ENCODE measurements at places on chromosomes 2 and 18.

GRCh38 chr2:171367692-171368091, 66.1 kb downstream of the METTL8 start:
- no peak for DNase-seq

DNA sequence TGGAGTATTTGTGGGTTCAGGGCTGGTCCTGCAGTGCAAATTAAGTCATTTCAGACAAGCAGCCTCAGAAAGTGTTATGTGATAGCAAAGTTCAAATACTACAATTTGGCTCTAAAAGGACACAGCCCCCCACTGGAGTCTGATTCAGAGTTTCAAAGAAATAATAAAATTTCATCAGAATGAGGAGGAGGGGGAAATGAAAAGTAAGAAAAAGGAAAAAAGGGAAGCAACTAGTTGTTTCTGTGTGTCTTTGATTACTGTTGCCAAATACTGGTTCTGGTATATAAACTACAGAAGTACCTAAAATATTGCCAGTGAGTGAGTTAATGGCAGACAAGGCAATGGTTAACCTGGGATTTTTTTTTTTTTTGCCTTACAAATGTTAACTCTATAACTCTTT, 773.9 kb downstream of the BCL11A start:
- peak; percentile 52 for DNase-seq

DNA sequence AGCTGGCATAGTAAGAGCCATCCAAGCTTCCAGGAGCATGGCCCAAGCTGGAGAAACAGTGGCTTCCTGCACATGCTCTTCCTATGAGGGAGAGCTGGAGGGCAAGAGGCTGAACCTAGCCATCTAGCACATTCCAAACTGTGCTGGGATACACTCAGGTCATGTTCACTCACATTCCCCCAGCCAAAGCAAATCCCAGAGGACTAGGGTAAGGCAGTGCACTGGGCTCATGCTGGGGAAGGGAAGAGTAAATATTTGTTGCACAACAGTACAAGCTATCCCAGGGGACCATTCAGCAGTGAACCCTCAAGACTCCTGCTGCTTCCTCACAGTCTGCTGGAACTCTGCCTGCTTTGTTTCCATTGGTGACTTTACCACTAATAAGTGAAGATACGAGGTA, 20.7 kb upstream of the GYPC start:
- peak; percentile 81 for DNase-seq

DNA sequence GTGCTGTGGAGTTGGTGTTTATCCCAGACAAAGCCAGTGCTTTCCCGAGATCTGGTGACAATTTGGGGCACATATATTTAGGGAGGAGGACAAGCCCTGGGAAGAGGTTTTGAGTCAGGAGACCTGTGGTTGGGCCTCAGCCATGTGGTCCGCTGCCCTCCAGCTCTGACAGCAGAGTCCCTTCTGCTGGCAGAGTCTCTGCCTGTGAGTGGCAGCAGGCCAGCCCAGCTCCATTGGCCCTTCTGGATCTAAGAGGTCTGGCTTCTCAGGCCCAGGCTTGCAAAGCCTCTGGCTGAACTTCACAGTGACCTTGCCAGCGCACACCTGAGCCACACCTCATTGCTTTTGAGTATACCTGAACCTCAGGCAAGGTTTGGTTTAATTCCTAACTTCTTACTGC, 115.3 kb downstream of the BCL2L11 start:
- DNase-seq, result no peak

- DNase-seq, result no peak
Measured at GRCh38 chr2:135230150-135230549, 178.1 kb downstream of the RAB3GAP1 start.

DNA sequence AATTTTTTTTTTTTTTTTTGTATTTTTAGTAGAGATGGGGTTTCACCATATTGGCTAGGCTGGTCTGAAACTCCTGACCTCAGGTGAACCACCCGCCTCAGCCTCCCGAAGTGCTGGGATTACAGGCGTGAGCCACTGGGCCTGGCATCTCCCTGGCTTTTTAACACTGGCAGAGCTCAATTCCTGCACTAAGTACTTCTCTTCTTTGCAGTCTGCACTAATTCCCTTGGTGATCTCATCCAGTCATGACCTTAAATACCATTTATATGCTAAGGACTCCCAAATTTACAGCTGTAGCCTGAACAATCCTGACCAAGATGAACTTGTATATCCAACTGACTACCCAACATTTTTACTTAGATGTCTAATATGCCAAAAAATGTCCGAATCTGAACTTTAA, 10.2 kb downstream of the PREPL start:
- no peak for DNase-seq

DNA sequence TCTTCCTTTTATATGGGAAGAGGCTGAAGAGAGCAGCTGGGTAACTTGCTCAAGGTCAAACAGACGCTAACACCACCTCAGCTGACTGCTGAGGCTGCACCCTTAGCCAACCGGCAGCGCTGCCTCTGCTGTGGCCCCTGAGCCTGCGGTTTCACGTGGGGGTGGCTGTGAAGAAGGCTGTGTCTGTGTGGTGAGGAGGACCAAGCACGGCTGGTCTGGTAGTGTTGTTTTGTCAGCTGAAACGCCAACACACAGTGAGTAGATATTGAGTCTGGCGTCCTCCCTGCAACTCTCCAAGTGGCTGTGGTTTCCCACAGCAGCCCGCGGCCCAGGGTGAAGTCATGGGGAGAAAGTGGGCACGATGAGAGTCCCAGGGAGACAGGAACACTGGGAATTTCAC, 69.6 kb downstream of the THNSL2 start:
- peak; percentile 93 for DNase-seq

DNA sequence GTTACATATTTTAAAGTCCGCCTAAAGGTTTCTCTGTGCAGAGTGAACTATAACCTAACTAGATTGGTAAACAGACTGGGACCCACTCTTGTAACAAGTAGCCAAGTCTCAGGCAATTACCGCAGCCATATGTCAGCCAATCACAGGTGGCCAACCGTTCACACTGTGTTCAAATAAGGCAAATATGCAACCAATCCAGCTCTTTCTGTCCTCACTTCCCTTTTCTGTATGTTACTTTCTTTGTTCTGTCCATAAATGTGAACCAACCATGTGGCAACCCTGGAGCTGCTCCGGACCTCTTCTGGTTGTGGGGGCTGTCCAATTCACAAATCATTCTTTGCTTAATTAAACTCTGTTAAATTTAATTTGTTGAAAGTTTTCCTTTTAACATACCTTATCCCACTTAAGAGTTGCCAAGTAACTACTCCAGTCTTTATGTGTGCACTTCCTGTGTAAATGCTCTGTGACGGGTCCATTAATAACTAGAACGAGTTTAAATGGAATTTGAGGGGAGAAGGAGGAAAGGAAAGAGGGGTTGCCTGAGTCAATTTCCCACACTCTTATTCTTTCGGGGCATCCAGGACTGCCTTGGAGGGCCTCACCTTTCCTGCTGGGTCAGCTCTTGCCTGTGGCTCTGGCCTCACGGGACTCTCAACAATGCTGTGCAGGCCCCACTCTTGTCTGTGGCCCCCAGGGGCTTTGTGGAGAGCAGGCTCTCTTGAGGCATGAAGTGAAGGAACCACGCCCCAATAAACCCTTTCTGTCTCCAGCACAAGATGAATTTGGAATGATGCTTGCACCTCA, 6.6 kb upstream of the RPL37A start:
- peak; percentile 99 for DNase-seq

- no peak for DNase-seq
Measured at GRCh38 chr2:171878481-171878993, 15.5 kb downstream of the SLC25A12 start.

DNA sequence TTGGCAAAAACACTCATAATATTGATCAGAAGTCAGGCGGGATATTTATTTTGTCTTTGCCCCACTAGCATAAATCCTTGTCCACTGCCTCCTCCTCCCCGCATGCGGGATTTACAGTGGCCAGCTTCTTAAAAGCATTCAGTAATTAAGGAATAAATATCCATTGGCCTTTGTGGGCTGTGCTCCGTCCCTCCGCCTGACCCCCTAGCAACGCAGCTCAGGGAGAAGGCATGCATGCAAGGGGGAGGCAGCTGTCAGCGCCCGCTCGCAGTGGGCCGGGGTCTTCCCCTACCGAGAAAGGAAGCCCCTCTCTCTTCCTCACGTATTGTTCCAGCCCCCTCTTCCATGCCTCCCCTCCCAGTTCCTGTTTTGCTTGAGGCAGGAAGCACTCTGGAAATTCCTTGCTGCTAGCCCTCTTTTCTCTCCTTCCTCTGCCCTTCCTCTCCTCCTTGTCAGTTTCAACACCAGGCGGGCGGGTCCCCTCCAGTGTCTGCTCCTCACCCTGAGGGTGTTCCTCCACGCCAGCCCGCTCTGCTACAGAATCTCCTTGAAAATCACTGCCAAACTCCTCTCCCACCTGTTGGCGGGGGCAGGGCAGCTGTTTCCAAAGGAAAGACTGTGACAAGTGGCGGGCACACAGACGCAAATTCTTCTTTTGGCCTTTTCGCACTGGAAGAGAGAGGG, 60.1 kb downstream of the GBX2 start:
- DNase-seq, result no peak

DNA sequence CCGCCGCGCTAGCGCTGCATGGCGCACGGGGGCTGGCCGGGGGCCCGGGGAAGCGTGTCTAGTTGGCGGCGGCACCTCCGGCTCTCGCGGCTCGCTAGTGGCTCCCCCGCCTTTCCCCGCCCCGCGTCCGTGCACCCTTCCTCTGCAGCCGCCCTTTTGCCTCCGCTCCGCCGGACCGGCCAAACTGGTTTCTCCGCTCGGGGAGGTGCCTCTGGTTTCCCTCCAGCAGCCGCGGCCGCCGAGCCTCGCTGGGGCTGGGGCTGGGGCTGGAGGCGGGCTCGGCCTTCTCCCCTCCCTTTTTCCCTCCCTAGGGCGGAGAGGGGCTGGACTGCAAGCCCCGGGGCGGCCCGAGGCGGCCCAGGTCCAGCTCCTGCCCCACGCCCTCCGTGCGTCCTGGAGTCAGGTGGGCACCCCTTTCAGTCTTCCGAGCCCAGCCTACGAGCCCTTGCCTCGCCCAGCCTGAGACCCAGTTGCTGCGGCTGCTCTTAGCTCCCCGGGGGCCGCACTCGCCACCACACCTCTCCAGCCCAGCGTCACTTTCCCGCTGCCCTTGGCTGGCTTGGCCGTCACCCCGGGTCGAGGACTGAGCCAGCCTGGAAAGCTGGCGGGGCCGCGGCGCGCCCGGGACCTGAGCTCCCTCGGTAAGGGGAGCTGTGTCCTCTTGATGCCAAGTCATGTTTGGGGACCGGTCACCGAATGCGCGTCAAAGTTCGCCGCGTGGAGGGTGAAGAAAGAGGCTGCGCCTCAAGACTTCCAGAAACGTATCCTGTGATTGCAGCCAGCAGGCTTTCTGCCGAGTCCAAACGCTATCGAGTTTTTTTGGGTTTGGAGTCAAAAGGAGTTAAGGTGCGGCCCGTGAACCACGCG, at the start of gene ATP8B1:
ATP8B1 (minus strand) TSS at position 213 of the 867 bp plus-strand sequence. CDS start 71,508 bp downstream, outside the sequence.
- peak; percentile 40 for DNase-seq

- DNase-seq, result no peak
Measured at GRCh38 chr18:52844323-52844722, 504.3 kb downstream of the DCC start.
